CD4-positive, alpha-beta T cell treated with Interleukin-6 at 100 ng/mL for 8 hours (primary cell): ENCODE measurements at places on chromosomes 7 and 10.
A peak's percentile ranks its signal among the peaks of the same experiment; 100 is the strongest.

DNA sequence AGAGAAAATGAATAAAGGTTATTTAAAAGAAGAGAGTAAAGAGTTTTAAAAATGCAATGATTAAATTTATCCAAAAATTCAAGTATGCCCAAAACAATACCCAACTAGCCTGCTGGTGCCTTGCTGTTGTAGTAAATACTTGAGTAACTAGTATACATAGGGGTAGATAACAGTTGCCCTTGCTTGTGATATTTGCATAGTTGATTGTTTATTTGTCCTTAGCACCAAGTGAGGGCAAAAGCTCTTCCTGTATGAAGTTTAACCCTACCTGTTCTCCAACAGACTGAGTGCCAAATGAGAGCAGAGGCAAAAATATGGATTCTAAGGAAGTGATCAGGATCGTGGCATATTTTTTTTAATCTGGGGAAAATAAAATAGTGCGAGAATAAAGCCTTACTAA, 85.0 kb downstream of the PTN start:
- DNase-seq, result no peak

DNA sequence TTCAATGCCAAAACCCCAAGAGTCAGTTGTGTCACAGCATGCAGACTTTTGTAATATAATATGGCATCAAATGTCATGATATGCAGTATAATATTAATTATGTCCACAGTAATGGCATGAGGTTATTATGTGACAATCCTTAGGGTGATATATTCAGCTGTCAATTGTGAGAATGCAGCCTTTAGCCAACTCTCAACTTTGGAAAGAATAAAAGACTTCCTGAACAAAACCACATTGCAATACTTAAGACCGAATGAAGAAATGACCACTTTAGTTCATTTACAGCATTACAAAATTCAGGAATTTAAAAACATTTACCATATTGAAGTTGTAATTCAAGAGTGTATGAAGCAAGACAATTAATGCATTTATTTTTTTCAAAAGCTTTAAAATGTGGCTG, 45.4 kb downstream of the CPVL start:
- DNase-seq, result no peak

DNA sequence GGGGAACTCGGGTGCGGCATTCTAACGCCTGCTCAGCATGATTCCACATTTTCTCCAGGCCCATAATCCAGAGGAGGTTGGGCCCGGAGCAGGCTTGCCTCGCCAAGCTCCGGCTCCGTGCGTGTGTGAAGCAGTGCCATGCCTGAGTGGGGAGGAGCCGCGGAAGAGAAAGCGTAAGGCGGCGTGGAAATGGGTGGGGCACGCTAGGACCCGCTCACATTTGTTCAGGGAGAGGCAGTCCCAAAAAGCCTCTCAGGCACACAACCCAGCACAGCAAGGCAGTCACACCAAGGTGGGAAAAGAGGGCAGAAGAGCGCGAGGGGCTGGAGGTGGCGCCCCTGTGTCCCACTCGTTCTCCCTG, 695 bp upstream of the VDAC2 start:
- peak; percentile 79 for DNase-seq

- DNase-seq, result no peak
Observed at GRCh38 chr10:5582736-5583135, 58.0 kb downstream of the CALML3 start.

GRCh38 chr7:157616426-157616825, 279.6 kb downstream of the DNAJB6 start:
- DNase-seq, result no peak

DNA sequence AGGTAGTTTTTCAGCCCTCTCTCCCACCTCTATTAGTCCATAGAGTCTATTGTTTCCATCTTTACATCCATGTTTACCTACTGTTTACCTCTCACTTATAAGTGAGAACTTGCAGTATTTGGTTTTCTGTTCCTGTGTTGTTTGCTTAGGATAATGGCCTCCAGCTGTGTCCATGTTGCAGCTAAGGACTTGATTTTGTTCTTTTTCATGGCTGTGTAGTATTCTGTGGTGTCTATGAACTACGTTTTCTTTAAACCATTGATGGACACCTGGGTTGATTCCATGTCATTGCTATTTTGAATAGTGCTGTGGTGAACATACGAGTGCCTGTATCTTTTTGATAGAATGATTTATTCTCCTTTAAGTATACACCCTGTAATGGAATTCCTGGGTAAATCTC, 292.4 kb downstream of the PHF14 start:
- no peak for DNase-seq

DNA sequence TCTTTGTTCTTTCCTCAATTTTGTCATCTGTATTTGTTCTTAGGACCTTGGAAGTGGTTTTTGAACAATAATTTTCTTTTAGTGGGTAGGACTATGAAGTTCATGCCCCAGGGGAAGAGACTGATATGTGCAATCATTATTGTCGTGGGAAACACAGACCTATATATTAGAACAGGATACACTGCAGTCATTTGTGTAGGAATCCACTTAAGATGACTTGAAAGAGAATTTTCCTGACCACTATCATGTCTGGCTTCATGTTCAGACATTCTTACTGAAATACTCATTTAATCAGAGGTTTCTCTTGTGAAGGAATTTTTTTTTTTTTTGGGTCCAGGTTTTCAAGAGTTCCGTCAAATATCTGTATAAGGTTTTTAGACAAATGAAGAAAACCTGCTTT, 163.6 kb downstream of the SUGCT start:
- DNase-seq, result no peak
